CD4-positive, alpha-beta T cell treated with Interleukin-6 for 4 hours (primary cell): ENCODE measurements at places on chromosomes 12 and 14.

DNA sequence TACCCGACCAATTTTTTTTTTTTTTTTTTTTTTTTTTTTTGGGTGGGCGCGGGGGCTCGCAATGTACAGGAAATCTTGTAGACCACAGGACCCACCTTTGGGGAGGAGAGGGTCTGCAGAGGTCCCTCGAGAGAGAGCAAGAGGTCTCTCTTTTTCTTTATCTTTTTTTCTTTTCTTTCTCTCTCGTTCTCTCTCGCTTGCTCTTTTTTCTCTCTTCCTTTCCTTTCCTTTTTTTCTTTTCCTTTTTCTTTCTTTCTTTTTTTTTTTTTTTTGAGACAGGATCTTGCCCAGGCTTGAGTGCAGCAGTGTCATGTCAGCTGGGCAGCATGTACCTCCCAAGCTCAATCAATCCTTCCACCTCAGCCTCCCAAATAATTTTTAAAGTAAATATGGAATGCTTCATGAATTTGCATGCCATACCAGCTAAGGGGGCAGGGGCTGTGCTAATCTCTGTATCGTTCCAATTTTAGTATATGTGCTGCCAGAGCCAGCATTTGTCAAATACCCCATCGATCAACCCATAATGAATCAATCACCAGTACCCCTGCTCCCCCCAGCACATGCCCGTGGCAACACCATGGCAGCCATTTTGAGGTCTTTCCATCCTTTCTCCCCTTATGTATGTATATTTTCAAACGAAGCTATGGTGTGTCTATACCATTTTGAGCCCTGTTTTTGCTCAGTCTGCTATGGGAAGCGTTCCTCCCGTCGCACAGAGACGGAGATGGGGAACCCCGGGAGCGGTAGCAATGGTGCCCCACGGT lies 9.3 kb downstream of the PAPLN start:
- no peak for DNase-seq

GRCh38 chr12:98727196-98727595 lies 82.1 kb downstream of the APAF1 start:
- DNase-seq, result no peak

GRCh38 chr12:92550661-92551060 lies 152.1 kb upstream of the PLEKHG7 start:
- DNase-seq, result no peak

- DNase-seq, result no peak
These were observed 139.6 kb downstream of the SLC2A13 start for GRCh38 chr12:39966256-39966655.

- DNase-seq, result no peak
These were observed 13.2 kb downstream of the HEBP1 start for GRCh38 chr12:12986775-12987331.

- DNase-seq, result no peak
These were observed 122.0 kb upstream of the FRMD6 start for GRCh38 chr14:51529736-51530135.

GRCh38 chr12:128969480-128970055 lies 116.3 kb downstream of the GLT1D1 start:
- DNase-seq, result no peak

DNA sequence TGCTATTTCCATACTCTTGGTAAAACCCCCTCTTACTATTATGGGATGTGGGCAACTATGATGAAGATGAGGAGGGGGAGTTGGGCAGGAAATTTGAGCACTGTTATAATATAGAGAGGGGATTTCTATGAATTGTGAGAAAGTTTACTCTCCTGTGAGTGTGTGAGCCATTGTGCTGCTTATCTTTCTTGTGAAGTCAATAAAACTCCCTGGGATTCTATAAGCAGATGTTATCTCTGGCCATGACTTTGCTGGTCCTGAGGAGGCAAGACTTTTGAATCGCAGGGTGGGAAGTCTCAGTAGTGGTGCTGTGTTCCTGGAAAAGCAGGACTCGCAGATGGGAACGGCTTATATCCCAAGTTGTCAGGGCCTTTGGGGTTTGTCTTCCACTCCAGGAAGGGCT lies 62.2 kb downstream of the EMP1 start:
- no peak for DNase-seq

- no peak for DNase-seq
These were observed 1.1 kb downstream of the GXYLT1 start for GRCh38 chr12:42143452-42144157.

- no peak for DNase-seq
These were observed 15.9 kb downstream of the GLIPR1L1 start for GRCh38 chr12:75350413-75350812.

GRCh38 chr12:127810041-127810440 lies 456.9 kb upstream of the TMEM132C start:
- no peak for DNase-seq

DNA sequence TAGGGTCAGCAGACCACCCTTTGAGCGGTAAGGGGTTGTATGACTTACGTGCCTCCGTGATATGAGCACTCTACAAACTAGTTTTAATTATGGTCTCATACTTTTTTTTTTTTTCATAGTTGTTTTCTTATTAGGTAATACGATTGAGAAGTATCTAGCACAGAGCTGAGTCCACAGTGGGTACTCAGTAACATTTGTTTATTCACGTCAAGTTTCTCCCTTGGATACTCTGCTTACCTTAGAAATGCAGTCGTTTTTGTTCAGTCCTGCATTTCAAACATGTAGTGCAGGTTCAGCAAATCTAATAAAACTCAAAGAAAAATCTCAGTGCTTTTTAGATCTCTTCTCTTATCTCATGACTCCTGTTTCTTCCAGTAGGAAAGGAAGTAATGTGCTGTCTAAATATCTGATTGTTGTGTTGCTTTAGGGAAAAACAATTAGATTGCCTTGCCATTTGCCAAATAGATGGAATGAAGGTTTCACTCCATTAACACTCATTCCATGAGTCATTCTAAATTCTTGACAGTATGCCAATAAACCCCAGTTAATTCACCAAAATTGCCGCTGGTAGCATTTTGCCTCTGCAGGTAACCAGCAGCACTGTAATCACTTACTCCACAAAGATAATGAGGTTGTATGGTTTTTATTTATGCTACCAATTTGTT lies 118.9 kb downstream of the PTCSC3 start:
- no peak for DNase-seq

DNA sequence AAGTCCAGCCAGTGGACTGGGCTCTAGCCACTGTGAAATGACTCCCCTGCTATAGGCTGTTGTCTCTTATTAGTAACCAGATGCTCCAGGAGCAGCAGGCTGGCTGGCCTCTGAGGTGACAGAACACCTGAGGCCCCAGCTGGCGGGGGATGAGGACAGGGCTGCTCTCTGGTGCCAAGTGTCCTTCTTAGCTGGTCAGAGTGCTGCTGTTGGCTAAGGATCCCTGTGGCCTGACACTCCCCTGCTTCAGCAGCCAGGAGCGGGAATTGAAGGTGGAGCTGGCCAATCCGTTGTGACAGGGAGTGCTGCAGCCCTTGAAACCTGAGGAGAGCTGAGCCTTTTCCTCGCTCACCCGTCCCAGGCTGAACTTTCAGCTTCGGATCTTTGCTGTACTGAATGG lies 30.7 kb downstream of the TMEM229B start:
- no peak for DNase-seq

- no peak for DNase-seq
These were observed 364.7 kb downstream of the NUAK1 start for GRCh38 chr12:105774037-105774436.

- no peak for DNase-seq
These were observed 85.8 kb downstream of the DERA start for GRCh38 chr12:15996948-15997347.

DNA sequence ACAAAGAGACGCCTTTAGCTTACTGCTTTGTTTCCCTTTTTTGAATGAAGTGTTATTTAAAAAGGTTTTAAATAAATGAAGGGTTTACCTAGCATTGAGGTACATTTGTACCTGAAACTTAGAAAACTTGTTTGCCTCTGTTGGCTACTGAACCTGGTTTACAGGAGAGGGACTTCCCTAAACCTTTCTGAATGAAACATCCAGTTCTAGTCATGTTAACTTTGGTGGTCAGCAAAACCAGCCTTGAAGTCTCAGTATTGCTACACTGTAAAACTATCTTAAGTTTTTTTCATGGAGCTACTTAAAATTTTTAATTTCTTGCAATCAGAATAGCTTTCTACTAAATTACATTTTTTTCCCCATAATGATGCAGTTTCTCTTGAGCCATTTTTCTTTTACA lies 38.2 kb downstream of the RASSF8 start:
- DNase-seq, result no peak

DNA sequence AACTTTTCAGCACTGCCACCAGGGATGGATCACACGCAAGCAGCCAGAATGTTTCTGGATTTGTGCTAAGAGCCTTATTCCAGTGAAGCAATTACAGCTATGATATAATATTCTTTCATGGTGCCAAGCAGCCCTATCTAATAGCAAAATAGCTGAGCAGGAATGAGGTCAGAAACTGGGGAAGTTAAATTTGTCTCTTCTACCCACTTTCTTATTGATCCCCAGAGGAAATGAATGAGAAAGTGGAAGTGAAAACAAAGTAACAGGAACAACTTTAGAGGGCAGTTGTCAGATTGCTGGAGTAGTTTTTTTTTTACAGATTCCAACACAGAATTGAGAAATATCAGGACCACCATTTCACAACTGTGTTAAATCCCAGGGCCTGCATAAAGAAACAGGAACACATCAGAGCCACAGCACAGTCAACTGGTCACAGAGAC lies 44.8 kb downstream of the GCH1 start:
- no peak for DNase-seq

GRCh38 chr14:91311284-91311662 lies 66.8 kb upstream of the GPR68 start:
- peak; percentile 77 for DNase-seq

DNA sequence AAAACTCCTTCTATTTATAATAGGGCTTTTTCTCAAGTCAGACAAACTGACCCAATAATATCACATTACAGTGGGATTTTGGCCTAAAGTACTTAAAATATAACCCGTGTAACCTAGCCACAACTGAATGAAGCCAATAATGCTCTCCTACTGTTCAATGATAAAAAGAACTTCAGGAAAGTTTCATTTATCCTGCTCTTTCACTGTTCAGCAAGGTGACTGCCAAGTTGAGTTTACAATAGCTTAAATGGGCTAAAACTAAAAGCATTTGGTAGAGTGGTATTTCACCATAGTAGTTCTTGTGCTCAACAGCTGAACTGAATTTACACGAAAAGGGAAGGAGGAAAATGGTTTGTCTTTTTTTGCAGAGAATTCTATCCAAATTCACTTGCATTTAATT lies 49.8 kb downstream of the CNTN1 start:
- DNase-seq, result no peak

DNA sequence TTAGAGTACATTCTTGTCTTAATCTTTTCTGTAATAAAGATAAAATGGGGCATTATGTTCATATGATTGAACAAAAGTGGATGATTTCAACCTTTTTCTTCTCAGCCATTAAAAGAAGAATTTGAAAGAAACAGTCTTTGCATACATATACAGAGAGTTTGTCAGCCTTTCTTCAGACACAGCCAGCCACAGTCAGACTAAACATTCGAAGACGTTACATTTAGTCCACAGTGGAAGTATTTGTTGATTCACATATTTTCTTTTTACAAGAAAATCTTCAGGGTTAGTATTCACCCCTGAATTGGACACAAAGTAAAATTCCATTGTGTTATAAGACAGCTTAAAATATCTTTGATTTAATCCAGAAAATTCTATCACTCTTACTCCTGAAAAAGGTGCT lies 36.2 kb downstream of the ETV6 start:
- DNase-seq, result no peak

DNA sequence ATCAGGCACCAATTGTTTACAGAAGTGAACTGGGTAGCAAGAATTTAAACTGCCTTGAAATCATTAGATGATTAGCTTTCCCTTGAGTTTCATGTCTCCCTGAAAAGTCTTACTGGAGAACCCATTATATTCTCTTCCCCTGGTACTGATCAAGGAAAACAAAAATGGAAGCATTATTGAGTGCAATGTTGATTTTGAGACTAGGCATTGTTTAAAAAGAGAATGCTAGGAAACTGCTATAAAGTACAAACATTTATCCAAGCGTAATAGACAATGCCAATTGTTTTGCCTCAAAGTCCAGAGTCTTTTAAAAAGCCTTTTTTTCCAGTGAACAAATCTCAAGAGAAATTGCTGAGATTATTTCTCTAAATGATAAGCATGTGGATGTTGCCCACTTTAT lies 197.0 kb downstream of the CCER1 start:
- DNase-seq, result no peak

DNA sequence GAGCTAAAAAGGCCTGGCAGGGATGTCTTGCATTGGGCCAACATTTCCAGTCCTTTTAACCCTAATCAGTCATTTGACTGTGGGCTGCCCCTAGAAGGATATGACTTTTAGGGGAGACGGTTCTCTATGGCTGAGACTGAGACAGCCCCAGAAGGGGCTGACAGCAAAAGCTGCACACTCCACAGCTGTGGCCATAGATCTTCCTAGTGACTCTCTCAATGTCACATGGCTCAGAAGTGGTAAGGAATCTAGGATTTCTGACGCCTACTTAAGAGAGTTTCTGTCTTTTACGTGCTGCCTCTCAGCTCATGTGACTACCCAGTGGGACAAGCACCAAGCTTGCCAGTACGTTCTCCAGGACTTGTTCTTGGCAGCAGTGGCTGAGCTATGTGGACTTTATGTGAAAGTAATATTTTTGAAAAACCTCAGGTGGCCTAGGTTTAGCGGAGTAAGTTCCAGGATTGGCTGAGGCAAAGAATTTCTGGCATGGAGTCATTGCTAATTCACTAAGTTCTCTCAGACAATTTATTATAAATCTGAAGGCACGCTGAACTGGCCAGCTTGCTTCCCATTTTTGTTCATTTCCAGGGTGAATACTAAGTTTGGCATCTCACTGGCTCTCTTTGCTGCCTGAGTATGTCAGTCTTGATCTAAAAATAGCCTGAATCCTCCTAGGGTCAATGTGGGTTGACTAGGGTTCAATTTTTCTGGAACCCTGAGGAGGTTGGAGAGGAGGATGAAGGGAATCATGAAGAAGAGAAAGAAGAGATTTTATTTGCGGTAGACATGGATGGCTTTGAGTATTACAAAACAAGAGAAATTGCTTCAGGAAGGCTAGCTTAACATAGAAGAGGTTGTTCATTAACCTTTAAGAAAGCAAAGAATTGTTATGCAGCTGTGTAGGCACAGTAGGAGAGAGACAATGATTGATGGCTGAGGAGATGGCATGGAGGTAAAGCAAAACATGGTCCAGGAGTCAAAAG lies 271.8 kb downstream of the AEBP2 start:
- no peak for DNase-seq

- DNase-seq, result no peak
These were observed 1.9 kb upstream of the VRK1 start for GRCh38 chr14:96795109-96795828.

DNA sequence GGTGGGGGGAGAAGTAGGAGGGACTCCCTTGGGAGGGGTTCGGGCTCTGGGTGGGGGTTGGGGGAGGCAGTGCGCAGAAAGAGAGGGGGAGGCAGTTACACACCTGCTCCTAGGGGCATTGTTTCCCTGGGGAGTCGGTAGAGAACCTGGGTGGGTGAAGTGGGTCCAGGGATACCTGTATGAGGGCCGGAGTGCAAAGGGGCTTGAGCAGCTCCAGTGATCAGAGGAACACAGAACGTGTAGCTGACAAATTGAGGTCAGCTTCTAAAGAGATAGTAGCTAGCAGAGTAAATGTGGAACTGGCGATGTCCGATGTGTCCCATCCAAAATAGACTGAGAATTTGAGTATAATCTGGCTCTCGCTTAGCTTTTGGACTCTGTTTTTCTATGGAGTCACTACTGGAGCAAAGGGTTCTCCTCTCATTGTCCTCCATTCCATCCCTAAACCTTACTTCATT lies 502 bp downstream of the SMARCD1 start:
- no peak for DNase-seq
